G401 (cell line): ENCODE measurements at places on chromosomes 5 and 9.

- DNase-seq, result no peak
Observed at GRCh38 chr9:1434052-1434767, 384.1 kb downstream of the DMRT2 start.

DNA sequence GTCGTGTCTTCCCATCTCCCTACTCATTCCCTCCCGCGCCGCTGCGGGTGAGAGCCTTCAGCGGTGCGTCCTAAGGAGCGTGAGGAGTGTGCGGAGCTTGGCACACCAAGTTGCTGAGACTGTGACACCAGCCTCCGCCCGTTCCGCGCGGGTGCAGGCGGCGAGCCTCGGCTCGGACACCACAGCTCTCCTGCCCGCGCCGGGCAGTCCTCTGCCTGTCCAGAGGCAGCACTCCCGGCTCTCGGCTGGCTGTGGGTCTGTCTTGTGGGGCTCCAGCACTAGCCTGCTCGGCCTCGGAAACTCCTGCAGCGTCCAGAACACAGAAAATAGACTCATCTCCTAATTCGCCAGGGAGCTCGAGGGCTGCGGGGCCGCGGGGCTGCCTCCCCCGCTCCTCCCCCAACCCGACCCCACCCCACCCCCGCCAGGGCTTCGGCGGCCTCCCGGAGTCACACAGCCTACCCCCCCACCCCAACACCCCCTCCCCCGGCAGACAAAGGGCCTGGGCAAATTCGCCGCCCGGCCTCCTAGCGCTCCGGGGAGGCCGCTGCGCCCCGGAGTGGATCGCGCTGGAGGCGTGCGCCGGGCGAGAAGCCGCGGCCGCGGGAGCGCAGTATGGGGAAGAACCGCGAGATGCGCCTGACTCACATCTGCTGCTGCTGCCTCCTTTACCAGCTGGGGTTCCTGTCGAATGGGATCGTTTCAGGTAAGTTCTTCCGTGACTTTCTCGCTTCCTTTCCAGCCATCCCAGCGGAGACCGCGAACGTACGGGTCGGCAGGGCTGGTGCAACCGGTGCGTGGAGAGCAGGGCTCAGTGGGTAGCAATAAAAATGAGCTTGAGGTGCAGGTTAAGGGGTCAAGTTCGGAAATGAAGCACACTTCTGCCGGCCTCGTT lies at the start of gene ADAMTS19:
TSS of gene ADAMTS19 (plus strand) at position 522 of the 895 bp plus-strand sequence. CDS start at position 616, 94 bp downstream.
- DNase-seq, result no peak

DNA sequence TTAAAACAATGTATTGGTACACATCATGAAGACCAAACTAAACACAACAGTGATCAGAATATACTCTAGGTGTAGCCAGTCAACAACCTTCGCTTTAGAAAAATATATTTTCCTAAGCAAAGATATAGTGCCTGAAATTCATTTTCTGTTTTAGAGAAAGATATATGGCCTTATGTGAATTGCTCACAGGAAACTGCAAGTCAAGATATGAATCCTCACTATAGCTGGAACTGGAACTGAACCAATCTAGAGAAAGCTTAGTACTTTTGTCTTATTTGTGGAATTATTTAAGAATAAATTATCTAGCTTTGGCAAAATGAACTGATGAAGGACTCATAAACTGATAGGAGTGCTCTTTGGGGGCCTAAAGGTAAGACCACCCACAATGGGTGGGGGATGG lies 27.3 kb downstream of the GZMK start:
- DNase-seq, result no peak

GRCh38 chr5:134188092-134188491 lies 11.3 kb upstream of the SKP1 start:
- DNase-seq, result no peak

DNA sequence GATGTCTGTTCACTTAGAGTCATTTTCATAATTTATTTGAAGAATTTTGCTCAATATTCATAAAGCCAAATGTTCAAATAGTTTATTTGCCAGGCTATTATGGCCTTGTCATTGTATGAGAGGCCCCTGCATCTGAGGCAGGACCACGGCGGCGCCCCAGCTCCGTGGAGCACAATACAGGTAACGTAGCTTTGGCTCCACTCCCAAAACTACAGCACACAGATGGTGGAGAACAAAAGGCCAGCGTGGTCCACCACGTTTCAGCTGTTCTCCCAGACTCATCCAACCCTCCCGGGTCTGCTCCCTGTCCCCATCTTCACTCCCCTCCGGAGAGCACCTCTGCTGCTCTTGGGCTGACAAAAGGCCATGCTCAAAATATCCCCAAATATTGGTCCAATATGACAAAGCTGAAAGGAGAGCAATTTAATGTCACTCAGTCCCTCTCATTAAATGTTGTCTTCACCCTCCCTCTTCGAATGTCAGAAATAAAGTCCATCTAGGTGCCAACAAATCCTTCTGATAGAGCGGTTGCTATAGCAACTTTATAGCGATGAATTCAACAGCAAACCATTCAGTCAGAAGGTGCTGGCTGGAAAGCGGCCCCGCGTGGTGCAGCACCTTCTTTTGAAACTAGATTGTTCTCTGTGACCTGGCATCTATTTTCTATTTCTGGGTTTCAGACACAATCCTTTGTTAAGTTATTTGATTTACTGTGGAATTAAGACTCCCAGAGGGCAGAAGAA lies 504.3 kb downstream of the ARHGEF28 start:
- DNase-seq, result peak; percentile 85

GRCh38 chr9:137492464-137493363 lies 33.6 kb upstream of the NSMF start:
- DNase-seq, result no peak

- DNase-seq, result no peak
Observed at GRCh38 chr5:9713959-9714586, 83.9 kb upstream of the TAS2R1 start.
